ENCODE measurements at places on chromosomes 5 and 9. TPM values are rescaled to one million over a fixed set of nuclear protein-coding genes. Genes with fewer than 3 reads are reported as not detected.

GRCh38 chr5:56917534-56917933 is 8.1 kb downstream of the SETD9 start:
- peaks cover 9% of the 10 kb centered on the region for H3K4me1 ChIP-seq
- peaks cover 20% of the 10 kb centered on the region for H3K36me3 ChIP-seq
- H3K27ac ChIP-seq, result no peak overlapping the region
- H3K27me3 ChIP-seq, result no peaks in the 10 kb centered on the region
- no peak for DNase-seq

DNA sequence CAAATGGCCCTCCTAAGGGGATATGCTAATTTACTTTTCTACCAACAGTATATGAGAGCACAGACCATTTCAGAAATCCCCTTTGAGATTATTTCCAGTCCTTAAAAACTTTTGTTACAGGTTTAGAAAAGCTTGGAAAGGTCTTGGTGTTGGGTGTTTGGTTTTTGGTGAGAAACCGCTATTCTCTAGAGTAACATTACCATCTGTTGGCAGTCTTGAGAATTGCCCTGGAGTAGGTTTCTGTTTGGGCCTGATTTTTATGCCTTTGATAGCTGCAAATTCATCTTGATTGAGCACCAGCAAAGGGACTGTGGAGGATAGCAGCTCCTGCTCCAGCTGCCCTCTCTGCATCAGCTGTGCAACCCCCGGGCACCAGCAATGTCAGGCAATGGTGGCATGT is 8.0 kb downstream of the NUDT2 start:
- no peak overlapping the region for H3K4me3 ChIP-seq
- no peak overlapping the region for H3K27ac ChIP-seq
- peaks cover 5% of the 10 kb centered on the region for H3K4me1 ChIP-seq

GRCh38 chr5:138953387-138954256 is 78.5 kb upstream of the LRRTM2 start:
- H3K4me1 ChIP-seq, result peaks cover 12% of the 10 kb centered on the region
- no peak overlapping the region for H3K4me3 ChIP-seq
- H3K27me3 ChIP-seq, result no peaks in the 10 kb centered on the region

GRCh38 chr5:178288401-178289368 is 56.1 kb upstream of the PHYKPL start:
- H3K27ac ChIP-seq, result no peak overlapping the region
- H3K4me1 ChIP-seq, result no peaks in the 10 kb centered on the region
- no peak for DNase-seq
- no peaks in the 10 kb centered on the region for H3K36me3 ChIP-seq
- no peak overlapping the region for H3K4me3 ChIP-seq
- H3K27me3 ChIP-seq, result peaks cover 4% of the 10 kb centered on the region

GRCh38 chr5:39475881-39476842 is 51.4 kb upstream of the DAB2 start:
- no peak overlapping the region for H3K4me3 ChIP-seq
- no peaks in the 10 kb centered on the region for H3K36me3 ChIP-seq
- no peaks in the 10 kb centered on the region for H3K4me1 ChIP-seq
- H3K27ac ChIP-seq, result no peak overlapping the region

- no peaks in the 10 kb centered on the region for H3K36me3 ChIP-seq
- H3K27me3 ChIP-seq, result peaks cover 11% of the 10 kb centered on the region
- H3K4me1 ChIP-seq, result no peaks in the 10 kb centered on the region
- no peak for DNase-seq
Measured at GRCh38 chr5:171155621-171156020, 153.4 kb upstream of the TLX3 start.

Gene ANKDD1B
- total RNA-seq, result not detected

DNA sequence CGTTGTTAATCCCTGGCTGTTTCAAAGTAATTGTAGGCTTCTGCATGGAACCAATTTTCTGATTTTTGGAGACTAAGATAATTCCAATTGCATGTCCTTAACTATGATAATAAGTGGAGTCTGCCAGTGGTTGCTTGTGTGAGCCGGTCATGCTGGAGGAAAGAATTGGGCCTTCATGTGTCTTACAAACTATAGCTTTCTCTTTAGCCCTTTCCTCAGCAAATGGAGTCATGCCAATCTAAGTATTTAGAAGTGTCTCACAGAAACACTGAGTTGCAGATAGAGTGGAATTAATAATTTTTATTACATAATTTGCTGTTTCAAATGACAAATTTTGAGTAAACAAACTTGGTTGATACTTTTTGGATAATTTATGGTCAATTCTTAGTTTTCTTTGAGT is 200.4 kb downstream of the FBXL7 start:
- DNase-seq, result no peak
- H3K36me3 ChIP-seq, result no peaks in the 10 kb centered on the region
- no peak overlapping the region for H3K4me3 ChIP-seq
- no peak overlapping the region for H3K27ac ChIP-seq

DNA sequence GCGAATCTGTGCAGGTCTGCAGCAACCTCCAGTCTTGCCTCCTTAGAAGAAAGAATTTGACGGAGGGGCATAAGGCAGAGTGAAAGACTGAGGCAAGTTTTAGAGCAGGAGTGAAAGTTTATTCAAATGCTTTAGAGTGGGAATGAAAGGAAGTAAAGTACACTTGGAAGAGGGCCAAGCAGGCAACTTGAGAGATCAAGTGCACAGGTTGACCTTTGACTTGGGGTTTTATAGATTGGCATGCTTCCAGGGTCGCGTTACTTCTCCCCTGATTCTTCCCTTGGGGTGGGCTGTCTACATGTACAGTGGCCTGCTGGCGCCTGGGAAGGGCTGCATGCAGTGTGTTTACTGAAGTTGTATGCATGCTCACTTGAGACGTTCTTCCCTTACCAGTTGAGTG is 127.2 kb upstream of the FER start:
- no peak for DNase-seq
- H3K4me1 ChIP-seq, result no peaks in the 10 kb centered on the region
- no peaks in the 10 kb centered on the region for H3K36me3 ChIP-seq

DNA sequence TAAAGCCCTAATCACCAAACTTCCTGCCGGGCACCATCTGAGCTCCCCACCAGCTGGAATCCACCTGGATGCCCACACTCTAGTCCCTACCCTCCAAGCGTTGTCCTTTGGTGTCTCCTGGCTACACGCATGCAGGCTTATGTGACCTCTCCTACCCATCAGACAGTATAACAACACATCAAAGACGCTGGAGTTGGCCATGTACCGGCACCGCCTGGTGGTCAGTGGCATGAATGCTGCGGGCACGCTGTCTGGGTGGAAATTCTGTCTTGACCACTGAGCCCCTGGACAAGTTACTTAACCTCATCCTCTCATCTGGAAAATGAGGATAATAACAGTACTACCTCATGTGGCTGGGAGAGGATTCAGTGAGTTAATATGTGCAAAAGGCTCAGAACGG is 23.4 kb upstream of the CORO2A start:
- DNase-seq, result no peak
- H3K36me3 ChIP-seq, result no peaks in the 10 kb centered on the region
- H3K4me1 ChIP-seq, result peaks cover 13% of the 10 kb centered on the region
- no peak overlapping the region for H3K27ac ChIP-seq
- H3K4me3 ChIP-seq, result no peak overlapping the region
- no peaks in the 10 kb centered on the region for H3K27me3 ChIP-seq

GRCh38 chr5:166963596-166963995 is 1327.8 kb upstream of the WWC1 start:
- H3K4me1 ChIP-seq, result no peaks in the 10 kb centered on the region
- H3K4me3 ChIP-seq, result no peak overlapping the region
- DNase-seq, result no peak
- no peaks in the 10 kb centered on the region for H3K36me3 ChIP-seq
- no peak overlapping the region for H3K27ac ChIP-seq

Gene MEIKIN
- total RNA-seq, result not detected

Gene NSD1
- total RNA-seq, result 114 TPM

DNA sequence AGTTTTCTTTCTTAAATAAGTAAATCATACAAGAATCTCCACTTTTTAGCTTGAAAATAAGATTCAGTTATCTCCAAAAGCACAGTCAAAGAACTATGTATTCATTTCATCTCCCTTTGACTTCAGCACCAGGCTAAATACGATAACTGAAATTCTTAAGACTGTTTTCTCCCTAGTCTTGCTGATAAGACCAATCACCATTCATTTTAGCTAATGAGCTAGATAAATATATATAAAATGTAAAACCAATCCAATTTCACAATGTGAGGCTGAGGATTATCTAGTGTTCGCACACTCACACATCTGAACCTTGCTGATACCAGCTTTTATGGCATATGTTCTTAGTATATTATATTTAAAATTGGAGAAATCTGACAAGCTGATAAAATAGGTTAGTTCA is 17.3 kb upstream of the ZNF622 start:
- DNase-seq, result no peak
- H3K27ac ChIP-seq, result no peak overlapping the region
- H3K4me1 ChIP-seq, result peaks cover 6% of the 10 kb centered on the region

Gene OTP
- total RNA-seq, result 0.05 TPM

- H3K36me3 ChIP-seq, result peaks cover 27% of the 10 kb centered on the region
- H3K27ac ChIP-seq, result no peak overlapping the region
- no peaks in the 10 kb centered on the region for H3K4me1 ChIP-seq
- no peak overlapping the region for H3K4me3 ChIP-seq
- no peaks in the 10 kb centered on the region for H3K27me3 ChIP-seq
Measured at GRCh38 chr5:143148771-143149170, 254.7 kb downstream of the NR3C1 start.

Gene LRRC70
- total RNA-seq, result 0.42 TPM

DNA sequence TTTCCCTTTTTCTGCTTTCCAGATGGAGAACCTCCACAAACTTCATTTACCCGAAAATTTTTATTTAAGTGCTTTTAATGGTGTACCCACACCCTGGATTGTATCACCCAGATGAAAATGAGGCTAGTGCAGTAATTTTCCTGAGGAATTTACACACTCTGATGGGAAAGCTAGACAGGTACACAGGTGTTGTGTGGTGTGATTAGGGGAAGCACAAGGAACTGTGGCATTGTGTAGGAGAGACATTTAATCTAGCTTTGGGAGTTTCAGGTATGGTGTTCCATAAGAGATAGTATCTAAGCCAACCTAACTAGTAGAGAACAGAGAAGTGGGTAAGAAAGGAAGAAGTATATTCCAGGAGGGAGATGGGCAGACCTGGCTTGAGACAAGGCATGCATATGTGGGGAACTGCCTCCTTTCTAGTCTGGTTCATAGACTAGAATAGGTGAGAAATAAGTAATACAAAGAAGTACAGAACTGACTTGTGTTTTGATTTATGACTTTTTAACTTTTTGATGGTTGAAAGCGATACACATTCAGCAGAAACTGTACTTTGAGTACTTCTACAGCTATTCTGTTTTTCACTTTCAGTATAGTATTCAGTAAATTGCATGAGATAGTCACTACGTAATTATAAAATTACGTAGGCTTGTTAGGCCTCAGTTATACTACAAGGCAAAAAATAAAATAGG is 22.9 kb upstream of the ROPN1L start:
- no peak overlapping the region for H3K27ac ChIP-seq
- no peaks in the 10 kb centered on the region for H3K27me3 ChIP-seq
- H3K4me1 ChIP-seq, result peaks cover 18% of the 10 kb centered on the region
- DNase-seq, result no peak
- H3K4me3 ChIP-seq, result no peak overlapping the region

Gene ITGA2
- total RNA-seq, result 17.6 TPM

DNA sequence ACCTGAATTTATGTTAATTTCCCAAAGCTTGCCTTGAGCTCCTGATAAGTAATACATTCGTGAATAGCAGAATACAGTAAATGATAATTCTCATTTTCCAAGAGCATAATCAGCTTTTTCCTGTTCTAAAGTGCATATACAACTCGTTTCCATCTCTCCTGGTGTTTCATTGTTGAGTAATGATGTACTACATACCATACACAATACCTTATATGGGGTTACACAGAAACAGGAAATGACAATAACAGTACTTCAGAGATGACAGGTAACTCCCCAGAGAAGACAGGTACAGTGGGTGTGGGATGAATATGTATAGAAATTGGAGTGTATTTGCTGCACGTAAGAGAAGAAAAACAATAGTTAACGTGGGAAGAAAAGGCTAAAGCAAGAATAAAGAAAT is 287.1 kb downstream of the TENT4A start:
- no peaks in the 10 kb centered on the region for H3K36me3 ChIP-seq
- no peaks in the 10 kb centered on the region for H3K4me1 ChIP-seq
- H3K27me3 ChIP-seq, result no peaks in the 10 kb centered on the region
- no peak for DNase-seq
- no peak overlapping the region for H3K4me3 ChIP-seq

- H3K27me3 ChIP-seq, result no peaks in the 10 kb centered on the region
- H3K27ac ChIP-seq, result no peak overlapping the region
- H3K36me3 ChIP-seq, result no peaks in the 10 kb centered on the region
- no peak overlapping the region for H3K4me3 ChIP-seq
- DNase-seq, result no peak
Measured at GRCh38 chr9:102845827-102846371, 149.2 kb upstream of the CYLC2 start.

- no peak overlapping the region for H3K27ac ChIP-seq
- no peak overlapping the region for H3K4me3 ChIP-seq
- no peaks in the 10 kb centered on the region for H3K4me1 ChIP-seq
- no peaks in the 10 kb centered on the region for H3K36me3 ChIP-seq
- no peaks in the 10 kb centered on the region for H3K27me3 ChIP-seq
Measured at GRCh38 chr9:115456515-115456914, 338.6 kb upstream of the TNC start.

- no peak for DNase-seq
- H3K36me3 ChIP-seq, result peaks cover 2% of the 10 kb centered on the region
- H3K27ac ChIP-seq, result no peak overlapping the region
- H3K4me3 ChIP-seq, result no peak overlapping the region
- H3K27me3 ChIP-seq, result peaks cover 13% of the 10 kb centered on the region
Measured at GRCh38 chr5:129096382-129096991, 1.9 kb downstream of the ISOC1 start.

DNA sequence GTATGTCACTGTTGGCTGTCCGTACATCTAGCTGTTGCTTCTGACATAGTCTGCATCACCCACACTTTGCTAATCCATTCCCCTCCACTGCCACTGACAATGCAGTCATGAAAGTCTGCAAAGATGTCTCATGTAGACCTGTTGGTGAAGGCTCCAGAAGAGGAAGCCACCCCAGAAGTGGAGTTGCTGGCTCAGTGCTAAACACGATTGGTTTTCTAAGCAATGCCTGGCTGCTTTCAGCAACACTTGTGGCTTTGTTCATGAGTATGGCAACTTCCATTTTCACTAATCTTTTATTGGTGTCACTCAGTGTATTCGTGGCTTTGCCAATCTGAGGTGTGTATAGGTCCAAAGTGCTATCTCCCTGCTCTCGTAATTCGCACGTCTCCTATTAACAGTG is 288.1 kb downstream of the GADD45G start:
- no peaks in the 10 kb centered on the region for H3K4me1 ChIP-seq
- H3K4me3 ChIP-seq, result no peak overlapping the region
- H3K36me3 ChIP-seq, result no peaks in the 10 kb centered on the region
- H3K27ac ChIP-seq, result no peak overlapping the region

Gene STPG3
- total RNA-seq, result not detected

Gene NUTM2F
- total RNA-seq, result not detected

DNA sequence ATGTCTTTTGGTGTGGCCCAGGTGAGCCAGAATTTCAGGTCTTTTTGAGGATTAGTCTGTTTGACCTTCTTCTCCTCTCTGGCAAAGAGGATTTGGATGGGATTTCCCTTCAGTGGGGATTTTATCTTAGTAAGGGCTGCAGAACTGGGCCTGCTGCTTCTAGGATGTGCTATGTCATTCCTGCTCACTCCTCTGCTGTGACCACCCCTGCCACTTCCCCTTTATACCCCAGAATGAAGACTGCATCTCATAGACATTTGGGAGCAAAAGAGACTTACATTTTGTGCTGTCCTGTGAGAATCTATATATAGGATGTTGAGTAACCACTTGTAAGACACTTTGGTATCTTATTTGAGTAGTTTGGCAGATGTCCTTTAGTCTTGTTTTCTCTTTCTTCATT is 76.2 kb downstream of the ARHGAP26 start:
- H3K27ac ChIP-seq, result peak overlapping the region; percentile 79
- peaks cover 36% of the 10 kb centered on the region for H3K4me1 ChIP-seq
- no peaks in the 10 kb centered on the region for H3K36me3 ChIP-seq
- DNase-seq, result no peak
- H3K4me3 ChIP-seq, result no peak overlapping the region
